ENCODE measurements at places on chromosomes 5 and 9.

DNA sequence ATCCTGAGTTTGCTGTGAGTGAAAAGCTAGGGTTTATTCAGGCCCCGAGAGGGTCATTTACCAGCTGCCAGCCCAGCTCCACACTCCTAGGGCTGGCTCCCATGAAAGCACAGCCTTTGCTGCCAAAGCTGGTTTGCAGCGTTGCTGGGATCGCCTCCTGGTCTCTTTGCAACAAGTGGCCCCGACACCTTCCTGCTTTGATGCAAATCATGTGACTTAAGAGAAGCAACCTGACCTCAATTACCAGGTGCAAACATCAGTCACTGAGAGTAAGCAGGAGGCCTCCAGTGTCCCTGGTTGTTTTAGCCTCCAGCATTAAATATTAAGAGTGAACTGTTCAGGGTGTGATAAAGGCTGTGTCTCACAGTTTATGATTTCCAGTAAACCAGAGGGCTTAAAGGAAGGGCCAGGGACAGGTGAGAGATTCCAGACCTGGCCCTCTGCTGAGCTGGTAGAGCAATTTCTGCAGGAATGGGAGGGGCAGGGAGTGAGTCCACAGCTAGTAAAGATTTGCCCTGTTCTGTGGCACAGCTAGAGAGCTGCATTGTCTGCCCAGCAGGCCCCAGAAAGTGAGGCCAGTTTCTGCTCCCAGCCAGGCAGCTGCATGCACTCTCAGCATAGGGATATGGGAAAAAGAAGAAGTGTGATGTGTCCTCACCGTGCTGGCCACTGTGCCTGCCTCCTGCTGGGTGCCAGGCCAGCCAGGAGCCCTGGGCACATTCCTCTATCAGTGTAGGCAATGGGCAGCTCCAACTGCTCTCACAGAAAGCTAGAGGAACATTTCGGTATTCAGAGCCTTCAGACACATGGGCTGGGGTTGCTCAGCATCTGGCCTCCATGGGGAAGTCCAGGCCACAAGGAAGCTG is 58.0 kb downstream of the SLC22A5 start:
- no peaks in the 10 kb centered on the region for H3K27me3 ChIP-seq
- peaks cover 78% of the 10 kb centered on the region for H3K4me1 ChIP-seq
- H3K27ac ChIP-seq: peak overlapping the region; percentile 21

- no peak for DNase-seq
- peaks cover 10% of the 10 kb centered on the region for H3K27me3 ChIP-seq
- H3K36me3 ChIP-seq: no peaks in the 10 kb centered on the region
- no peaks in the 10 kb centered on the region for H3K4me1 ChIP-seq
- H3K27ac ChIP-seq: no peak overlapping the region
These were observed 267.0 kb downstream of the EBF1 start for GRCh38 chr5:158832731-158833130.

- H3K4me1 ChIP-seq: no peaks in the 10 kb centered on the region
- no peak overlapping the region for H3K4me3 ChIP-seq
- no peak for DNase-seq
- H3K27ac ChIP-seq: no peak overlapping the region
- peaks cover 60% of the 10 kb centered on the region for H3K27me3 ChIP-seq
These were observed 136.3 kb downstream of the APBA1 start for GRCh38 chr9:69535911-69536310.

GRCh38 chr9:110578575-110579033 is 937 bp downstream of the SVEP1 start:
- H3K36me3 ChIP-seq: no peaks in the 10 kb centered on the region
- no peak overlapping the region for H3K4me3 ChIP-seq
- H3K27ac ChIP-seq: no peak overlapping the region
- no peaks in the 10 kb centered on the region for H3K27me3 ChIP-seq

DNA sequence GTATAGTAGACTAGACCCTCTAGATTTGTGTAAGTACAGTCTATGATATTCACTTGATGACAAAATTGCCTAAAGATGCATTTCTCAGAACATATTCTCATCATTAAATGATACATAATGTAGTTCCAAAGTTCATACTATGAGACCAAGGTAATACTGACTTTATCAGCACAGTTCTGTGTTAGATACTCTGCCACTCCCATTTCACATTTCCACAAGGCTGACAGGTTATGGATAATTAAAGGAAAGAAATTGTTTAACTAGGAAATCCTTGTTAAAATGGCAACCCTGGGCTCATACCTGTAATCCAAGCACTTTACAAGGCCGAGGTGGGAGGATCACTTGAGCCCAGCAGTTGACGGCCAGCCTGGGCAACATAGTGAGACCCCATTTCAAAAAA is 33.6 kb downstream of the TYRP1 start:
- no peak for DNase-seq
- no peak overlapping the region for H3K27ac ChIP-seq
- no peaks in the 10 kb centered on the region for H3K36me3 ChIP-seq
- no peaks in the 10 kb centered on the region for H3K4me1 ChIP-seq
- H3K27me3 ChIP-seq: no peaks in the 10 kb centered on the region

GRCh38 chr9:126043681-126044080 is 282.9 kb upstream of the MVB12B start:
- no peaks in the 10 kb centered on the region for H3K27me3 ChIP-seq
- DNase-seq: no peak
- H3K36me3 ChIP-seq: no peaks in the 10 kb centered on the region
- H3K4me3 ChIP-seq: no peak overlapping the region

DNA sequence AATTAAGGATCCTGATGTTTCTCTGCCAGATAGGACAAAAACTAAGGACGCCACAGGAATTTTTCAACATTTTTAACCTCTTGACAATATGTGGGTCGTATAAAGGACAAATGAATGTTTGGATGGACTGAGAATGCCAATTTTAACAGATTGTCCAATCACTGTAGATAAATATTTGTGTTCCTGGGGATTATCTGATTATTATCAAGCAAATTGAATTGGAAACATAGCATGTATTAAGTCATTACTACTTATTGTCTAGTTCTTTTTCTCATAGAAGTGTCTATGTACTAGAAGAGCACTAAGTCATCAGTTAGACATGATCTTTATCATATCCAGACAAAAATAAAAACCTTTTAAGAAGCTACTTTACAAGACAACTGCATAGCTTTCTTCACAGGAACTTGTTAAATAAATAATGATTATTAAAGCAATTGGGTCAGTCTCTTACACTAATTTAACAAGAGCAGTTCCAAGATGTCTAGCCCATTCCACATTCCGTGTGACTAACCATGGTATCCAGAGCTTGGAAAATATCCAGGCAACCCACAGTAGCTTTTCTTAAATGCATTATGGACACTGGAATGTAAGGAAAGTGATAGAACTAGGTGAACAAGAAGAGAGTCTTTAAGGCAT is 127.5 kb upstream of the CDKN2B start:
- no peak overlapping the region for H3K27ac ChIP-seq
- no peak overlapping the region for H3K4me3 ChIP-seq
- H3K27me3 ChIP-seq: no peaks in the 10 kb centered on the region
- H3K36me3 ChIP-seq: no peaks in the 10 kb centered on the region
- H3K4me1 ChIP-seq: no peaks in the 10 kb centered on the region

GRCh38 chr5:55497712-55498111 is 37.1 kb downstream of the PLPP1 start:
- no peaks in the 10 kb centered on the region for H3K36me3 ChIP-seq
- DNase-seq: no peak
- no peak overlapping the region for H3K4me3 ChIP-seq
- H3K27me3 ChIP-seq: no peaks in the 10 kb centered on the region

DNA sequence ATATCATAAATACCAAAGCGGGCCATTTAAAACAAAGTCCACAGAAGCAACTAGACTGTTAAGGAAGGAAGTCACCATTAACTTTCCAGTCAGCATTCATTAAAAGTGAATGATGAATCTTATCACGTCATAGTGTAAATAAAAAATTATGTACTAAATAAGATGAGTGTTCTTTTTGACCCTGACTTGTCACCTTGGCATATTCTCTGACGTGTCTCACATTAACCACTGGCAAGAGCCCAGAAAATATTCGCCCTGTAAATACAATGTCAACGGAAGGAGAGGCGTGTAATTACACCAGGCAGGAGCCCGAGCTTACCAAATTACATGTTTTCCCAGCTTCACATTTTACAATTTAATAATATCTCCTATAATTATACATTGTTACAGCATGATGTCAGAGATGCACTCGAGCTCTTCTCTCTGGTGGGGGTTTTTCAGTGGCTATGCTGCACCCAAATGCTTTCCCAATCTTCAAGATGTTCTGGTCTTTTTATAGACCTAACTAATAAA is 29.3 kb upstream of the UBE2QL1 start:
- DNase-seq: no peak
- H3K4me3 ChIP-seq: no peak overlapping the region
- H3K4me1 ChIP-seq: no peaks in the 10 kb centered on the region
- no peak overlapping the region for H3K27ac ChIP-seq
- no peaks in the 10 kb centered on the region for H3K36me3 ChIP-seq

DNA sequence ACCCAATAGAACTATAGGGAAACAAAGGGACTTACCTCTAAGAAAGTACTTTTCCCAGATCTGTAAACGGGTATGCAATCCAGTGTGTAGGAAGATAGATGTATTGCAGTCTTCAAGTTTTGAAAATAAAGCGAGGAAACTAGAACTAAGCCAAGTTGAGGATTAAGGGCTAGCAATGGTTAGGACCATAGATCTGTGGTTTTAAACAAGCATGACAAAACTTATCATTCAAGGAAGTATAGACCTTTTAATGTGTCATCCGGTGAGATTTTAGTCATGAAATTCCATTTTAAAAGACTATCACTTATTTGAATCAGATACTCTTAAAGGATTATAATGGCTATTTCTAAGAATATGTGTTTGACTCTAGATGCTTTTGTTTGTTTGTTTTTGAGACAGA is 20.5 kb downstream of the CD274 start:
- no peak overlapping the region for H3K27ac ChIP-seq
- DNase-seq: no peak
- H3K36me3 ChIP-seq: no peaks in the 10 kb centered on the region
- no peak overlapping the region for H3K4me3 ChIP-seq
- H3K4me1 ChIP-seq: no peaks in the 10 kb centered on the region

DNA sequence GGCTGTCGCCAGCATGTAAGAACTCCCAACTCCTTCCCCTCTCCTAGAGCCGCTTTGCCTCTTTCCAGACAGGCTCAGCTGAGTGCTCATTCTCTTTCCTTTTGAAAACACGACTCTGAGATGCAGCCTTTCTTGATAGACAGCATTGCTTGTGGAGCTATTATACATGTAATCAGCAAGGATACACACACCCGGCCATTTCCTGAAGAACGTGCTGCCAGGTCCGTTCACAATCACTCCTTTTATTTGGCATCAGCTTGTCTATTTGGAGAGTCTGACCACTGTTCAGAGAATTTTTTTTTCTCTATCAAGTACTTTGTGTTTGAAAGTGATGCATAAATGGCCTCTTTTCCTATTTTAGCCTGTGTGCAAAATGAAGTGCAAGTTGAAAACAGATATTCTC is 328.7 kb downstream of the MARCHF11 start:
- no peaks in the 10 kb centered on the region for H3K27me3 ChIP-seq
- no peak overlapping the region for H3K27ac ChIP-seq
- H3K4me1 ChIP-seq: no peaks in the 10 kb centered on the region
- no peaks in the 10 kb centered on the region for H3K36me3 ChIP-seq
- DNase-seq: no peak

GRCh38 chr5:2176581-2176980 is 293.9 kb upstream of the IRX4 start:
- peaks cover 30% of the 10 kb centered on the region for H3K27me3 ChIP-seq
- no peak overlapping the region for H3K27ac ChIP-seq
- DNase-seq: no peak
- H3K4me3 ChIP-seq: no peak overlapping the region
- no peaks in the 10 kb centered on the region for H3K36me3 ChIP-seq

- H3K4me1 ChIP-seq: peaks cover 13% of the 10 kb centered on the region
- no peak overlapping the region for H3K27ac ChIP-seq
- H3K4me3 ChIP-seq: no peak overlapping the region
- DNase-seq: no peak
These were observed 44.2 kb downstream of the NLN start for GRCh38 chr5:65766175-65766574.

GRCh38 chr5:132496191-132496630 is 5.6 kb upstream of the IRF1 start:
- no peaks in the 10 kb centered on the region for H3K27me3 ChIP-seq
- H3K4me3 ChIP-seq: peak overlapping the region; percentile 73
- peak overlapping the region; percentile 90 for H3K27ac ChIP-seq
- H3K36me3 ChIP-seq: no peaks in the 10 kb centered on the region

DNA sequence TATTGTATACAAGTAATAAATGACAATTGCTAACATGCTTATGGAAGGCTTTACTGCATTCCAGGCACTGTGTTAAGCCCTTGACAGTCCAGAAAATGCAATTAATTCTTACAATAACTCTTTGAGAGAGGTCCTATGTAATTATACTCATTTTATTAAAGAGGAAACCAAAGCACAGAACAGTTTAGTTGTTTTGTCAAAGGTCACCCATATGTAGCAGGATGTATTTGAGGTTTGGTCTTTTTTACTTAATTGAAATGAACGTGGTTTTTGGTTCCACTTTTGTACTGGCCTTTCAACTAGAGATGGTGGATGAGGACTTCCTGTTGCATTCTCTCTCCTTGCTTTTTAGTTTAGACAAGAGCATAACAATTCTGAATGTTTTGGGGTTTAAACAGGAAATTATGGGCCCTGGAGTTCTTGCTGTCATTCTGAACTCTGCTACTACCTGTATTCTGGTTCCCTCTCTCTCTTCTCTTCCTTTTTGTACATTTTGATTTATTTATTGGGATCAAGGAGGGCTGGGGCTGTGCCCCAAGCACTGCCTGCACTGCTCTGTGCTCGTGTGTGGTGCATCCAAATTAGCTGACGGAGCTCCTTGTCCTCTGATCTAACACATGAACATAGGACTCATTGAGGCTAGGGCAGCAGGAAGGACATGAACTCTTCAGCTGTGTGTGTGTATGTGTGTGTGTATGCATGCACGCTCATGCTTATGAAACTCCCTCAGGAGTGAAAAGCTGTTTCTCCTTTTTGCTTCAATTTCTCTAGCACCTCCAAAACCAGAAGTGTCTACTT is 47.4 kb downstream of the SLC28A3 start:
- no peak overlapping the region for H3K4me3 ChIP-seq
- H3K27ac ChIP-seq: no peak overlapping the region
- no peaks in the 10 kb centered on the region for H3K27me3 ChIP-seq
- no peaks in the 10 kb centered on the region for H3K36me3 ChIP-seq
- no peak for DNase-seq

DNA sequence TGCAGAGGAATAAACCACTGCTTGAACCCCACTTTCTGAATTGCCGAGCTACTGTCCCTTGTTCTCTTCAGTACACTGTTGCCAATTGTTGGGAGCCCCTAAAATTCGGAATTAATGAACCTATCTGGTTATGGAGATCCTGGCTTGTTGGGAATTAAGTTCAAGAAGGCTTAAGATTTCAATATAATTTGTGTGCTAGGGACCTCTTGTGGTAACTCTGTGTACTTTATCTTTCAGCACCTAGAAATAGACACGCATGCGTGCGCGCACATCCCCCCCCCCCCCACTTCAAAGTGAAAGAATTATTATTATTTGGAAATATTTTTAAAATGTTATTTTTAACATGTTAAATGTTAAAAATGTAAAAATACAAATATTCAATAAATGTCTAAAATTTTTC is 53.3 kb upstream of the FAM169A start:
- H3K36me3 ChIP-seq: no peaks in the 10 kb centered on the region
- H3K27me3 ChIP-seq: no peaks in the 10 kb centered on the region
- no peak overlapping the region for H3K4me3 ChIP-seq
- peak; percentile 47 for DNase-seq
- peaks cover 3% of the 10 kb centered on the region for H3K4me1 ChIP-seq
